ENCODE measurements at places on chromosomes 12 and 14.

- no peak for DNase-seq
Measured at GRCh38 chr14:95054346-95055280, 102.7 kb downstream of the DICER1 start.

GRCh38 chr14:76007852-76008251 lies 22.3 kb downstream of the IFT43 start:
- DNase-seq: no peak

GRCh38 chr12:53806721-53807120 lies 54.9 kb upstream of the CISTR start:
- DNase-seq: no peak

- DNase-seq: no peak
Measured at GRCh38 chr14:96146131-96146771, 58.4 kb upstream of the BDKRB2 start.

GRCh38 chr12:81417056-81417455 lies 339.2 kb downstream of the ACSS3 start:
- no peak for DNase-seq

GRCh38 chr12:53231921-53232645 lies at the start of gene RARG:
TSS of gene RARG (minus strand) at chr12:53232209. CDS start at chr12:53227545, 4,664 bp downstream.
- DNase-seq: peak; percentile 46

GRCh38 chr14:55889124-55889523 lies 229.1 kb upstream of the PELI2 start:
- no peak for DNase-seq

GRCh38 chr12:99618657-99619056 lies 28.9 kb upstream of the GARIN6 start:
- DNase-seq: no peak

DNA sequence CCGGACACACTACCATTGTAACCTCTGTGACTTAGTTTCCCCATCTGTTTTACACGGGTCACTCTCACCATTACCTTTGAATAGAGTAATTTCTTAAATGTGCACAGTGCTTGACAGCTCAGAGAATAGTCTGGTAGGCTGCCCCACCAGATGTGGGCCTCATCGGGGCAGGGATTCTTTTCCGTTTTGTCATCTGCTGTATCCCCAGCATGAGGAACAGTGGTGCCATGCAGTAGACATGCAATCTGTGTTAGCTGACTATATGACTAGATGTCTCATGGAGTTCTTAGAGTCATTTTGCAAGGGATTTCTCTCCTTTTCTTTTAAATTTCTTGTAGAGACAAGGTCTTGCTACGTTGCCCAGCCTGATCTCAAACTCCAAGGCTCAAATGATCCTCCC lies 44.9 kb upstream of the PLEKHG3 start:
- DNase-seq: no peak

DNA sequence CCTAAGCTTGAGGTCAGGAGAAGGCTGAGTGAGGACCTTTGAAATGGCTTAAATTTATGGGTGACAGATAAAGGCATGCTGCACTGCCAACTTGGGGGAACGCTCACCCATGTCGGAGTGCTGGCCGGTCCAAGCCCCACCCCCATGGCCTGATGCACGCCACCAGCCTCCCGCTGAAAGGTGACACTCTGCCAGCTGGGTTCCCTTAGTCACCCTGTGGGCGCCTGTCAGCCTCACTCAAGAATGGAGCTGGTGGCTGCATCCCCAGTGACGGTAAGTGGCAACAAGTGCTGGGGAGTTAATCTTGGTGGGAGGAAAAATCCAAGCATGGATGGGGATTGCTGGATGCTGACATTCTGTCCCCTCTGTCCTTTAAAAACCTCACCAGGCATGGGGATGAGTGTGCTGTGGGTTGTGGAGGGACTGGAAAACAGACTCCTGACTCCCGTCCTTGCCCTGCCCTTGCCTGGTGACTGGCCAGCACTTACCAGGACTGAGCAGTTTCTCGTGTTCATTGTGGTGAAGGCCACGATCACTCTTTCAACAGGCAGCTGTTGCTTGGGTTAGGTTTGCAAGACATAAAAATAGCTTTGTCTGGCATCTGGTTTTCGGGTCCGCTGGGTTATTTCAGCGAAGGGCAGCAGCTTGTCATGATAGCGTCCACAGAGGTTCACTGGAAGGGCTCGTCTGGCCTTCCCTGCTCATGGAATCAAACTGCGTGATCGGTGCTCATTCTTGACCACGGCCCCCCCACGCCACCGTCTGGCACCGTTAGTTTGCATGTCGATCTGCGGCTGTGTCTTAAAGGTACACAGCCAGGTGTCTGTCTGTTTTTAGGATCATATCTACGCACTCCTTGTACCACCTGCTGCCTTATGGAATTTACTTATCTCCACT lies 15.0 kb downstream of the ACACB start:
- DNase-seq: no peak

DNA sequence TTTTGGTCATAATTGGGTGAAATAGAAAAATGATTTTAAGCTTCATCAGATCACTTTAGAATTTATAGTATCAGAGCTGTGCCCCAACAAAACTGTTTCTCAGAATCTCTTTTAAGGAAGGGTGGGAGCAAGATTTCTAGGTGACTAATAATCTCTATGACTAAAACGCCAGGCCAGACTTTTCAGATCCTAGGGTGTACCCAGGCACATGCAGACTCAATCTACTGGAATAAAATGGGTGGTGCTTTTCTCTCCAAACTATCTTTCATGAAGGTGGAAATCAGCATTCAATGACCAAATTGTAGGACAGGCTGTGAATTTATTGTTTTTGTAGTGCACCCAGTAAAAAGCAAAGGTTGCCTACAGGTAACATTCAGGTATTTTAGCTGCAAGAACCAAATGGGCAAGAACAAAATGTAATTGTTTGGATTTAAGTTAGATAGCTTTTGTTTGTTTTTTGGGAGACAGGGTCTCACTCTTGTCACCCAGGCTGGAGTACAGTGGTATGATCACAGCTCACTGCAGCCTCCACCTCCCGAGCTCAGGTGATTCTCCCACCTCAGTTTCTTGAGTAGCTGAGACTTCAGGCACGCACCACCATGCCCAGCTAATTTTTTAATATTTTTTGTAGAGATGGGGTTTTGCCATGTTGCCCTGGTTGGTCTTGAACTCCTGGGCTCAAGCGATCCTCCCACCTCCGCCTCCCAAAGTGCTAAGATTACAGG lies 49.5 kb downstream of the PPP2R5C start:
- DNase-seq: no peak

DNA sequence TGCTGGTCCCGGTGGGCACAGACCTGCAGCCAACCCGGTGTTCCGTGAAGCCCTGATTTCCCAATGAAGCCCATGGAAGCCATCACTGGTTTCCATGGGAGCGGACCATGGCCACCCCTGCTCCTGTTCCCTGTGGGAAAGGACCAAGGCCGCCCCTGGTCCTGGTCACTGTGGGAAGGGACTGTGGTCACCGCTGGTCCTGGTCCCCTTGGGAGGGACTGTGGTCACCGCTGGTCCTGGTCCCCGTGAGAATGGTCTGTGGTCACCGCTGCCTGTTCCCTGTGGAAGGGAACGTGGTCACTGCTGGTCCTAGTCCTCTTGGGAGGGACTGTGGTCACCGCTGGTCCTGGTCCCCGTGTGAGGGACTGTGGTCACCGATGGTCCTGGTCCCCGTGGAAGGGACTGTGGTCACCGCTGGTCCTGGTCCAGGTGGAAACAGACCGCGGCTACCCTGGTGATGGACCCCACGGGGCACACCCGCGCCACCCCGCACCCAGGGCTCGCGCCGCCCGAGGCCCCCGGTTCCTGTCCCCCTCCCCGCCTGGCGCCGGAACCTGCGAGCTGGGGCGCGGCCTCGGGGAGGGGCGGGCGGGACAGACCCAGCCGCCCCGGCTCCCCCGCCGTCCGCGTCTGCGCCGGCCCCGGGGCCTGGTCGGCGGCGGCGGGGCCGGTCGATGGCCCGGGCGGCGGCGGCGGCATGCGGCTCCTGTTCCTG lies at the start of gene GLT1D1:
TSS of gene GLT1D1 (plus strand) at position 594 of the 715 bp plus-strand sequence. CDS start at position 698, 104 bp downstream.
- DNase-seq: no peak

DNA sequence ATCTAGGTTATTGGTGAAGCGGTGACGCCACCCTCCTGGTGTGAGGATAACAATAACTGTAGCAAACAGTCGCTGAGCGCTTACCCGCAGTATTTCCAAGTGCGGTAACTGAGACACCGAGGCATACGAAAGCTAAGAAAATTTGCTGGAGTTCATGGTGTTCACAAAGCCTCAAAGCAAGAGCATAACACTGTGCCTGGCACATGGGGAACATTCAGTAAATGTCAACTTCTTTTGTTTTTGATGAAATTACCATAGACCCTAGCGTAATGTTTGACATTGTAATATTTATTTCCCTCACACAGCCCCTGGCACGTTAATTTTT lies 767 bp downstream of the YEATS4 start:
- DNase-seq: no peak

DNA sequence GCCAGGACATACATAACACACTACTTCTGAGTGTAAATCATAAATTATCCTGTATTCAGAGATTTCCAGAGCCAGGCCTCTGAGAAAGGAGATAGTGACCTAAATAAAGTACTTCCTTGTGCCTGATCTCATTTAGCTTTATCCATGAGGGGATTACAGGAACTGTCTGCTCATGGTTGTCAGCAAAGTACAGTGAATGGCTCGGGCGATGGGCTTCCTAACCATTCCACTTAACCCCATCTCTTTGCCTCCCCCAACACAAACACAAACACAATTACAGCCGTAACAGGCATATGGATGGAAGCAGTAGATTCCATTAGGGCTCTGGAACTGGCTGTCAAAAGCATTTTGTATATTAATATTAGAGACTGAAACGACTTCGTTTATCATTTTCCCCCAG lies 206.7 kb upstream of the CPNE8 start:
- DNase-seq: no peak

DNA sequence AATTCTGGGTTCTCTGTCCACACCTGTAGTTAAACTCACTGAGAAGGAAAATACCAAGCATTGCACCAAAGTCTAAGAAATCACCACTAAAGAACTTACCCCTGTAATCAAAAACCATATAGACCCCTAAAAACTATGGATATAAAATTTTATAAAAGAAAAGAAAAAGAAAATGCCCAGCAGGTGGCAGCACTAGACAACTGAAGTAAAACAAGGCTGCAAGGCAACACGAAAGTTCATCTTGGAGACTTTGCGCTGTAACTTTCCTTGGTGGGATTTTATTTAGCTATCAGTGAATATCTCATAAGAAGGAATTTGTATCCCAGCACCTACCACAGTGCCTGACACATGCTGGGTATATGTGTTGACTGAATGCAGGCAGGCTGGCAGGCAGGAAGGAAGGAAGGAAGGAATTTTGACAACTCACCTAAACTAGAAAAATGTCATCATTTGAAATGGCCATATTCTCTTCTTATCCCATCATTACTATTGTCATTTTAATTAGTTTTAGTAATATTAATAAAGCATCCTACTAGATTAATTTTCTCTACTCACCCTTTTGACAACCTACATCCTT lies 68.2 kb upstream of the ETV6 start:
- peak; percentile 30 for DNase-seq

GRCh38 chr14:60758885-60759284 lies 24.3 kb downstream of the MNAT1 start:
- DNase-seq: no peak

GRCh38 chr12:14782756-14783155 lies 20.5 kb downstream of the WBP11 start:
- no peak for DNase-seq

DNA sequence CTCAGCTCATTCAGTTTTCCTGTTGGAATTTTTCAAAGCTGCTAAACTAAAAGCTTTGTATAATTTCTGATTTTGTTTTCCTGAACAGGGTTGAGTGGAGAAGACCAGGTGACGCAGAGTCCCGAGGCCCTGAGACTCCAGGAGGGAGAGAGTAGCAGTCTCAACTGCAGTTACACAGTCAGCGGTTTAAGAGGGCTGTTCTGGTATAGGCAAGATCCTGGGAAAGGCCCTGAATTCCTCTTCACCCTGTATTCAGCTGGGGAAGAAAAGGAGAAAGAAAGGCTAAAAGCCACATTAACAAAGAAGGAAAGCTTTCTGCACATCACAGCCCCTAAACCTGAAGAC lies 367.1 kb upstream of the OR4E1 start:
- DNase-seq: no peak

- no peak for DNase-seq
Measured at GRCh38 chr12:33786532-33786931, 235.8 kb upstream of the ALG10 start.

DNA sequence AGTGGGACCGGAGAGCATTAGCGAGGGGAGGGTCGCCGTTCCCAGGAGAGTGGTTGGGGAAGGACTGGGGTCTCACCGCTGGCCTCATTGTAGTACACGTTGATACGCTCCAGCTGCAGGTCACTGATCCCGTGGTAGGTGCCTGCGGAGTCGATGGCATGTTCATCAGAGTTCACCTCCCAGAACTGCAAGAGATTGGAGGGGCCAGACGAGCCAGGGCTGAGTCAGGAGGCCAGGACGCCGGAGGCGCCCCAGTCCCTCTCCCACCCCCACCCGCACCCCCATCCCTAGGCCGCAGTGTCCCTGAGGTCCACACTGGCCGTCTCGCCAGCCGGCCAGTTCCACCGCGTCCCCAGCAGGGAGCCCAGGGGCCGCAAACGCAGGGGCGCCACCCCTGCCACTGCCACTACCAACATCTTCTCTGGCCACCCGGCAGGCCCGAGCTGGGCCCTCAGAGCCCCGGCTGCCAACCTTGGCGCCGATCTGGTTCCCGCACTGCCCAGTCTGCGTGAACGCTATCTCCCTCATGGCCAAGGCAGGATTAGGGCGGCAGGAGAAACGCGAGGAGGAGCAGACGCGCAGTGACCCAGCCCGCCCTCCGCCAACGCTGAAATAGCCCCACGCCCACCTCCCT lies 144.2 kb downstream of the ALG10 start:
- DNase-seq: no peak

DNA sequence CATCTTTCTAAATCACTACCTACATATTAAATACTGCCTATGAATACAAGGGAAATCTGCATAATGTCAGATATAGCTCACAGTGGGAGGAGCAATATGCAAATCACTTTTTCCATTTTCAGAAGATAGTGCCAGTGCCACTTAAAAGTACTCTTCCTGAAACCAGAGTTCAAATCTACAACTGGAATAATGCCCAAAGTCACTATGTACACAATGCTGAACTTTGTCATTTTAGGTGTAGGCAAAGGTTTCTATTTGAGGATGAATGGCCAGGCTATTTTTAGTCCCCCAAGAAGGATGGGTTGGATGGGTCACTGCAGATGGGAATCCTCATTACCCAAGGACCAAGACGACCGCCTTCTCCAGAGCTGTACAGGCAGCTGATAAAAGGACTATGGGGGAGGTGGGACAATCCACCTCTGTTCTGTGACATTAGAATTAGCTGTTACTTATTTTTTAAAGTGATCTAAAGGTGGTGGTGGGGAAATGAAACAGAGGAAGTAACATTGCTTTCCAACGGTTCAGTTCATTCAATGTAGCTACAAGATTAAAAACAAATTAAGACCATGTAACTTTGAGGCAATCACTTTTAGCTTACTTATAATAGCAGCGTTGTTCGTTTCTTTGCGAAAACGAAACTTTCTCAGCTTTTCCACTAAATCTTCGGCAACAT lies 5.6 kb downstream of the GMFB start:
- no peak for DNase-seq

- no peak for DNase-seq
Measured at GRCh38 chr14:70595443-70596185, 4.8 kb downstream of the MED6 start.

GRCh38 chr12:28497889-28498411 lies 307.7 kb downstream of the CCDC91 start:
- DNase-seq: no peak
